ENCODE measurements at places on chromosomes 6 and 20.

GRCh38 chr6:123668063-123668462 lies 31.3 kb upstream of the TRDN start:
- no peak for DNase-seq

- no peak for DNase-seq
These were observed 602.6 kb upstream of the HS3ST5 start for GRCh38 chr6:114945392-114945791.

DNA sequence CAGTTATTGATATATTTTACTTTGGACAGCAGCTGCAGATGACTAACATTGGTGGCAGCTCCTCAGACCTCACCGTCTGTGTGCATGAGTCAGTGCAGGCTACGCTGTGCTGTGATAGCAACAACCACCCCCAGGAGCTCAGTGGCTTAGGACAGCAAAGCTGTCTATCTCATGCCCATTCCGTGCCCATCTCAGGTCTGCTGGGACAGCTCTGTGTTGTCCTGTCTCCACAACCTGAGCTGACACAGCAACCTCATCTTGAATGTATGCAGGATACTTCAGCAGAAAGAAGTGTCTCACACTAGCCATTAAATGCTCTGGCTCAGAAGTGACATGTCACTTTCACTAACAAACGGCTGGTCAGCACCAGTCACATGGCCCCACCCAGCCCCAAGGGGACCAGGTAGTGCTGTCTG lies 47.7 kb downstream of the BANF2 start:
- no peak for DNase-seq

- no peak for DNase-seq
These were observed 558.7 kb upstream of the MMS22L start for GRCh38 chr6:97841763-97842162.

GRCh38 chr6:49744259-49744658 lies at the start of gene CRISP3:
TSS of gene CRISP3 (minus strand) at chr6:49744388. CDS start at chr6:49744367, 21 bp downstream.
- no peak for DNase-seq

Data from stimulated activated CD8-positive, alpha-beta memory T cell treated with anti-CD3 and anti-CD28 coated beads, Interleukin-7, amount 100 ng/mL, for 24 hours (primary cell).